ENCODE measurements at places on chromosomes 7 and 10.

DNA sequence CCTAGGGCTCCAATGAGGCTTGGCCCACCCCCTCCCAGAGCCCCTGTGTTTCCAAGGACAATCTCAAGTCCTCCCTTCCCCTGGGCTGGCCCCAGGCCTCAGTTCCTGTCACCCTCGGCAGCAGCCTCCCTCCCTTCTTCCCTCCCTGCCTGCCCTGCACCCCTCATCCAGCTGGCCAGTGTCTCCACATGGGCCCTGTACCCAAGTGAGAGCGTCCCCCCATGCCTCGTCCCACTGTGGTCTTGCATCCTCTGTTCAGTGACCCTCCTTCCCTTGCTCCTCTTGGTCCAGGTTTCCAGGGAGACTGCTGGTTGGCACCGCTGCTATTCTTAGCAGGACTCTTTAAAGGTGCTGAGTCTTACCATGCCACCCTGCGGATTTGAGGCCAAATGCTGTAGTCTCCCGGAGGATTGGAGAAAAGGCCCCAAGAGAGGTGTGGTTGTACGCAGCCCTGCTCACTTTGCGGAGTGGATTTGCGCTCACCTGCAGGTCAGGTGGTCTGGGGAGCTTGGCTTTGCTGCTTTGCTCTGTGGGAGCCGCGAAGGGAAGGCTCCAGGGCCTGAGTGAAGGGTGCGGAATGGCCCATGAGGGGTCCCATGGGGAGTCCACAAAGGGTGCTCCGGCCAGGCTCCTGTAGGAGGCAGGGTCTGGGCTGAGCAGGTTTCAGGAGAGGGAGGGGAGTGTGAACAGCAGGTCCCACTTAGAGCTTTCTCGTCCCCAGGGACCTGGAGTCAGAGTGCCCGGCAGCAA is 519.2 kb downstream of the TCERG1L start:
- no peak for DNase-seq

DNA sequence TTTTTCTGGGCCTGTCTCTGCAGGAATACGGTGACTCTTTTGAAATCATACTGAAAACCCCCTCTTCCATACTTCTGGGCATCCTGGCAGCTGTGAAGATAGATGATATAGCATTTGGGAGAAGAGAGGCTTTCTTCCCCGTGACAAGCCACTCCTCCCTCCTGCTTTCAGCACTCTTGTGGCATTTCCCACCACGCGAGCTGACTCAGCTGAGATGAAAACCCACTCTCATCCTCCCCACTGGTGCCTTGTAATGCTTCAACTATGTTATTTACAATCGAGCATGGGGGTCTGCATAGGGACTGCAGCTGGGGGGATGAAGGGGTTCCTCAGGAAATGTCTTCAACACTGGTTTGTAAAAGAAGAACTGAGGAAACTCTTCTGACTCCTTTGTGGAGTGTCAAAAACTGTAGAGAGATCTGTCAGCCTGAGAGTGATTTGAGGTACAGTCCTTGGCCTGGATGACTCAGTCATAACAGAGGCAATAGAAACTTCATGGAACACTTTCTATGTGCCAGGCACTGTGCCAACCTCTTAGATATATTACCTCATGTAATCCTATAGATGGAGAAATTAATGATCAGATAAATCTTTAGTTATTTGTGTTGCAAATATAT is 1.7 kb upstream of the TBATA start:
- no peak for DNase-seq

- DNase-seq, result no peak
Measured at GRCh38 chr10:116304923-116305322, 19.3 kb upstream of the CCDC172 start.

DNA sequence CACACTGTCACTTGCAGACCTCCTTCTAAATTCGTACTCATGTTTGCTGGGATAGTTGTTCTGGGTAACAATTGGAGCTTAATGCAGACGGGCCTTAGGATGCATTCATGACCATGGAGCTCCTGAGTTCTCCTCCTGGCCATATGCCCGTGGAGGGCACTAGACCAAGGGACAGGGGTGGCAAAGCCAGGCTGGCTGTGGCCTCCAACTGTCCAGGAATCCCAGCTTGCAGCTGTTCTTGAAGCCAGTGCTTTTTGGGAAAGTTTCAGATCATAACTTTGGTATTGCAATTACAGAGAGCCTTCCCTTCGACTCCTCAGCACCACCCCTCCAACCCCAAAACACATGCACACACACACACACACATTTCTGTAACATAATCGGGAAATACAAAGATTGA is 30.6 kb downstream of the ANTXRL start:
- DNase-seq, result no peak

GRCh38 chr10:121371836-121372235 is 226.4 kb downstream of the FGFR2 start:
- DNase-seq, result no peak

DNA sequence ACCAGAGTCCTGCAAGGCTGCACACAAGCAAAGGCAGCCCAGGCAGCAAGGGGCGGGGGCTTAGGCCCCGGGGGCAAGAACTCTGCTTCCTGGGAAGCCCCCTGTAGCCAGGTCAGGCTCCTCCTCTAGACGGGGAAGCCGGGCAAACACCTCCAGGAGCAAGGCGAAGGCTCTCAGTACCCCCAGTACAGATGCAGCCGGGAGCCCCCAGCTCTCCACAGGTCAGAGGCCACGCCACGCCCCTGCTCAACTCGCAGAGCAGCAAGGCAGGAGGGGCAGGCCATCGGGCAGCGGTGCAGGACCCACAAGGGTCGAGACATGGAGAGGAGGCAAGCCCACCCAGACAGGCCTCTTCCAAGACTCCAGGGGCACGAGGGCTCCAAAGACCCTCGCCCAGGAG is 108.8 kb downstream of the MAD1L1 start:
- DNase-seq, result no peak

DNA sequence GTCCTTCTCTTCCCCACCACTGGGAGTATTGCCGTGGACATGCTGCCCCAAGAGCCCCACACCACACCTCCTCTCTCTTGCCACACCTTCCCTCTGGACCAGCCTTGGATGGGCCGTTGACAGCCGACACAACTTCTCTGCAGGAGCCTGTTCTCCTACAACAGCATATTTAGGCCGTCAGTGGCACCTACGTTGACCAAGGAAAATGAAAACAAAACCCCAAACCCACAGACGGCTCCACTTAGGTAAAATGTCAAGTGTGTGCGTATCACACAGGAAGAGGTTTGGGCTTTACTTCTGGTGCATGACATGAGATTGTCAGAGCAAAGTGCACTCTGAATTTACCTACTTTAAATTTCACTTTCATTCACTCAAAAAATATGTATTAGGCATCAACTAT is 246.6 kb downstream of the ZMYND11 start:
- DNase-seq, result no peak

DNA sequence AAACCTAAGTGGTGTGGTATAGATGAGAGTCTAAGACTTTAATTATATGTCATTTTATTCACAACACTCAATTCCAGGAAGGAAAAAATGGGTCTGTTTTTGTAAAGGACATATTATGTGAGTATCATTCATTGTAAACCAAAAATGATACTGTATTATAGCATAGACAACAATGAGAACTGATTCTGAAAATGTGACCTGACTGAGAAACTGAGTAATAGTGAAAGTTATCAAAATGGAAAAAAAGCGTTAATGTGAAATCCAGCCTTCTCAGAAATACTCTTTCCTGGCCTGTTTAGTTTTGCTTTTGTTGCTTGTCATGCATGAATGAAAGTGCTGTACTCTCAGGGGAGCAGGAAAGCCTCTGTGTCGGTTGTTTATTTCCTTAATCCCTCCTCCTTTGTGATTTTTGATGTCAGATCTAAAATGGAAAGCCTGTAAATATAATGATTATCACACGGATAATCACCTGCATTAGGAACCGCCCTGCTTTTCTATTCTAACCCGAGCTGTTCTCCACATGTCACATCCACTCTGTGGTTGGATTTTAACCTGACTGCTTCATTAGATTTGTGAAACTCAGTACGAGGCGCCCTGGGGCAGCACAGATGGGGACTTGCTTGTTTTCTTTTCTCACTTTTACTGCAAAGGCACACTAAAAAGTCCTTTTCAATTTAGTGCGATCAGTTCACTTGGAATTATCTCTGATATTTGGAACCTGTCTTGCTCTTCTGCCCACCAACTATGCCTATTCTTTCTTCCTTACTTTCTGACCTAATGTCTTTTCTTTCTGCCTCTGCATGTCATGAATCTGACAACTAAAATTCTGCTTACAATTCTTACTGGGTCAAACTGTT is 240.9 kb upstream of the KAT6B start:
- DNase-seq, result no peak

DNA sequence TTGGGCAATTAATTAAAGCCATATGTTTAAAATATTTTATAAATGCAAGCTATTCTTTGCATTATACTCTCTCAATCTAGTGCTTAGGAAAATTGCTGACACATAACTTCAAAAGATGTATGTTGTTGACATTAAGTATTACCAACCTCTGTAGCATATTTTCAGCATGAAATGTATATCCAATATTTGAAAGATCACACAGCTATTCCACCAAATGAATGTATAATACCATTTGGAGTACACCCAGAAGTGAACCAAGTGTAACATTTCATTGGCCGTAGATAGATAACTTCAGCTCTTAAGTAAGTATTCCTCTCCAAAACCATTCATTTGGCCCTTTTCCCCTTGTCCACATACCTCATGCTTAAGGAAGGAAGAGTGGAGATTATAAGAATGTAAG is 104.6 kb downstream of the HECTD2 start:
- DNase-seq, result no peak

GRCh38 chr7:105896407-105896911 is 20.1 kb upstream of the ATXN7L1 start:
- no peak for DNase-seq

DNA sequence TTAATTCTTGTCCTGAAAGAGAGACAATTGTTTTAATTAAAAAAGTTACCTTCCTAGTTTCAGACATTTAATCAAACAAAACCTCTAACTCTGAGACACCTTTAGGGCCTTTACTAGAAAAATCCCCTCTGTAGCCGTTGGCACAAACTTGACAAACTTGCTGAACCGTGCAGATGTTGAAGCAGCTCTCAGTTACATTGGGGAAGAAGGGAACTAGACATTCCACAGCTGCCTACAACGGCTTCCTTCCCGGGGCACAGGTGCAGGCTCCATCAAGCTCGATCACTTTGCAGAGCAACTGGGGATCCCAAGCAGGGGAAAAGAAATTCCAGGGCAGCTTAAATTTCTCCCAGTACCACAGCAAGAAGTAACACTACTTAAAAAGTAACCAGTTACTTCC is 141.3 kb downstream of the SKAP2 start:
- no peak for DNase-seq

DNA sequence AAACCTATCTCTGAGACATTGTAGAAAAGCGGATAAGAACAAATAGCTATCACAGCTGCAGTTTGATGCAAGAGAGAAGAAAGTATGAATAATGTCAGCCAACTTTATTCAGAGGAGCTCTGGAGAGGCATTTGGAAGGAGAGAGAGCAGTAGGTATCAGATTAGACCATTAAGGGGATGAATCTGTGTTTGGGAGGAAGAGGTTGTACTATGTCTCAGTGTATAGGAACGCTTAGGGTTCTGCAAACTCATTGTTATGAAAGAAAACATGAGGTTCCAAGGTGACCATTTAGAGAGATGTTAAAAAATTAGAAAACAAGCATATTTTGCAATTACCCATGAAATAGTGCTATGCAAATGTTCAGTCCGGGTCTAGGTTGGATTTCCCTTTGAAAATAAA is 207.5 kb upstream of the GNAI1 start:
- DNase-seq, result no peak

GRCh38 chr10:14603534-14604102 is 171.1 kb downstream of the FAM107B start:
- peak; percentile 53 for DNase-seq
